SW480 (cell line): ENCODE measurements at places on chromosomes 1 and 21.

GRCh38 chr1:175154629-175155472 lies 37.7 kb downstream of the KIAA0040 start:
- peak; percentile 42 for DNase-seq

DNA sequence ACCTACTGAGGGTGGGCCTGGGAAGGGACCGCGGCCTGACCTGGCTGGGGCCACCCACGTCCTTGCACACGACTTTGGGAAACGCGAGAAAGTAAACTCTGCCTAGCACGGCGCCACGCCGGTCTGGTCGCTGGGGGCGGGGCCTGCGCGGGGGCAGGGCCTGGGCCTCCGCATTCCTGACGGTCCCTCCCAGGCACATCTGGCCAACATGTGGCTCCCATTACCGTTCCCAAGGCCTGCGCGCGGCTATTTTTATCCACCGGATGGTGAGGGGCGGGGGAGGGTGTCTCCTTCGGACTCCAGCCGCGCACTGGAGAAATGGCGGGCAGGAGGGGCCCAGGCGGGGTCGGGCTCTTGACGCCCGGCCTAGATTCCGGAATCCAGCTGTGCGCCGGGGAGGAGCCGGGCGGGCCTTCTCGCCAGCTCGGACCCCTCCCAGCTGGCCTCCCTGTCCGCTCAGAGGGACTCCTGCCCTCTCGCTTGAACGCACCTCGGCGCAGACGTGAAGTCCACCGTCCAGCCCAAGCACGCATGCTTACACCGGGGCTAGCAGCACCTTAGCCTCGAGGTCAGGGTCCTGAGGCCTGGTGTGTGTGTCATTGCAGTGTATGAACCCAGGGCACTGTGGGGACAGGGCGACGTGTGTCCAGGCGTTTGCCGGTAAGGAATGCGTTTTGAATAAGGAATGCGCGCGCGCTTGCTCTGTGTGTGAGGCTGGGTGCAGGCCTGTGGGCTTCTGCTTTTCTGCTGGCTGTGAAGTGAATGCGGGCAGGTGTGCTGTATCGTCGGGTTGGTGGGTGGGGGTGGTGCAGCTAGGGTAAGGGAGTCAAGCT lies 2.1 kb downstream of the EVA1B start:
- DNase-seq, result peak; percentile 68

- no peak for DNase-seq
Measured at GRCh38 chr1:43436371-43436770, 17.4 kb downstream of the HYI start.

- no peak for DNase-seq
Measured at GRCh38 chr1:23963617-23964234, 4.1 kb downstream of the PNRC2 start.

DNA sequence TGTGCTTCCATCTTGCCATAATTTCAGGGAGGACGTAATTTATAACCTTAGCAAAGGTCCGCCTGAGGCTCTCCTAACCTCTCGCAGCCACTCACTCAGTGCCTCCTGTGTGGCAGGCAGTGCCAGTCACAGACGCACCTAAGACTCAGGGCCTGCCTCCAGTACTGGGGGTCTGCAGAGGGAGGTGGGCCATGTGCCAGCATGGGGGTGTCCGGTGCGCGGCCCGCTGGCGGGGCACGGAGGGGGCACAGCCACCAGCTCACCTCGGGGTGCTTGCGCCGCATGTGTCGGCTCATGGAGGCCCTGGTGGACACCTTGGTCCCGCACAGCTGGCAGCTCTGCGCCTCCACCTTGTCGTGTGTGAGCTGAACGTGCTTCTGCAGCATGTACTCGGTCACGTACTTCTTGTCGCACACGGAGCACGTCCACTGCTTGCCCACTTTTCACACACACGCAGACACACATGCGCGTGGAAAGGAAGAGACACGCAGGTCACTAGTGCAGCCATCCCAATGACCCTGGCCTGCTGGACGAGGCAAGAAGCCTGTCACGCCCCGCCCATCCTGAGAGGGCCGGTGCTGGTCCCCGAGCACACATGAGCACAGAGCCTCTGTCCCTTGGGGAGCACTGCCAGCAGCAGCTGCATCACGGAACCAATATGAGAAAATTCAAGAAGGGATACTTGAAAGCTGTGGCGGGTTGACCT lies 43.2 kb upstream of the RIPK4 start:
- no peak for DNase-seq

DNA sequence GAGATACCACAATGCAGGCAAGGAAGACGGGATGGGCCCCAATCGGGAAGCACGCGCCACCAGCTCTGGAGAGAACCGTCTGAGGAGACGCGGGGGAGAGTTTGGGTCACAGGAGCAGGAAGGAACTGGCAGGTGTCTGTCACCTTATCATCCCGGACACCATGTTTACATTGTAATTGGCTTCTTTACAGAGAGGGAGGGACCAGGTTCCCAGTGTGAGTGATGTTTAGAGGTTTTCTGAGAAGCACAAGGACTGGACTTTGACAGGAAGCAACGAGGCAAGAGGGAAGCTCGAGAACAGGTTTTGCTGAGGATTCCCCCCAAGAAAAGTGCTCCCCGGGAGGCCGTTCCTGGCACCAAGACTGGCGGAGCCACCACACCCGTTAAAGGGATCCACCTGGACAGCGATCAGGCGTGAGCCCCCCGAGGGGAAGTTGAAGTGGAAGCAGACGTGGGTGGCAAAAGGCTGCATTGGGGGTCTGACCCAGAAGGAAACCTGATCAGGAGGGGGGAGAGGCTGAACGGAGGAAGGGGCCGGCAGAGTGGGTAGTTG lies 957 bp downstream of the EPS15 start:
- DNase-seq, result peak; percentile 78

DNA sequence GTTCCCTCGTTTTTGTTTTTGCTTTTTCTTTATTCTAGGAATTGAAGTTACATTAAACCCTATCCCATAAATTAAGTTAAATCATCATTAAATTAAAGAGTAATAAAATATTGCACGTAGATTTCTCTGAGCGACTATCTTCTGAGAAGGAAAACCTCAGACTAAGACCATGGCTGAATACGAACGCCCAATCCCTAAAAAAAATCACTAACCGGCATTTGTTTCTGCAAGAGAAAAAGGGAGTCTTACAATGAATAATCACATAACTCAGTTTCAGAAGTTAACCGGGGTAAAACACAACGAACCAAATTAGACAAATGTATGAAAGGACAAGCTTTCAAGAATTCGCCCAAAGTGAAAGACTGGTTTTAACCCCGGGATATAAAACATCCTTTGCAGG lies 1.3 kb downstream of the PIK3R3 start:
- DNase-seq, result peak; percentile 7

DNA sequence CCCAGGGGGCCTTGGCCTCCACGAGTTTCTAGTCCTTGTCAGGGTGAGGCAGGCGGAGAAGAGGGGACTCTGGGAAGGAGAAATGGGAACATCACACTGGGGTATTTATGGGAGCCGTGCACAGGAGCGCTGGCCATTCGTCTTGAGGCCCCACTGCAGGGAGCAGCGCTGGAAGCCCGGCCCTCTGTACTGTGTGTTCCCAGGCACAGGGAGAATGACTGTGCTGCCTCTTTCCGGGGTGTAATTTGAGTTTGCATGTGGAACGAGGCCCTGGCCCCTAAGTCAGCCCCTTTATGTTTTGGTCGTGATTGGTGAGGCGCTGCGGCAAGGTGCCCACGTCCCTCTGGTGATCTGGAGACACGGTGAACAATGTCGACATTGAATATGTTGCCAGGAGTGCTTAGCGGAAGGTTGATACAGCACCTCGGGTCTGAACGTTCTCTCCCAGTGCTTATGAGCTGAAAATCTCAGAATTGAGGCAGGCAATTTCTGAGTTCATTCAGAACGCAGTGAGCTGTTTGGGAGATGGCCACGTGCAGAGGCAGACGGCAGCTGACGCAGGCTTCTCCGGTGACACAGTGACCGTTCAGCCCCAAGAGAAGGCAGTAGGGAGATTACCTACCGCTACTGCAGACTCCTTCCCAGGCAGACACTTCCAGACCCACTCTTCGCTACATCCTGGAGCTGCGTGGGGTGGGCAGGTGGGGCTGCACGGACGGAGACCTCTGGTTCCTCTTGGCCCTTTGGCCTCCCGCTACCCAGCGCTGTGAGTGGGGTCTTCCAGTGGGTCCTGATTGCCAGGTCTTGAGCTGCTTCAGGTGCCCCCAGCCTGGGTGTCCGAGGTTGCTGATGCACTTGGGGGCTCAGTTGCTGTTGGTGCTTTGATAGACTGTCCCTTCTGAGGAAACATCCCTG lies 265.8 kb downstream of the CAMTA1 start:
- DNase-seq, result no peak

GRCh38 chr1:30358500-30358899 lies 364.9 kb downstream of the MATN1 start:
- DNase-seq, result no peak

GRCh38 chr1:230381049-230381467 lies 45.1 kb downstream of the PGBD5 start:
- no peak for DNase-seq

DNA sequence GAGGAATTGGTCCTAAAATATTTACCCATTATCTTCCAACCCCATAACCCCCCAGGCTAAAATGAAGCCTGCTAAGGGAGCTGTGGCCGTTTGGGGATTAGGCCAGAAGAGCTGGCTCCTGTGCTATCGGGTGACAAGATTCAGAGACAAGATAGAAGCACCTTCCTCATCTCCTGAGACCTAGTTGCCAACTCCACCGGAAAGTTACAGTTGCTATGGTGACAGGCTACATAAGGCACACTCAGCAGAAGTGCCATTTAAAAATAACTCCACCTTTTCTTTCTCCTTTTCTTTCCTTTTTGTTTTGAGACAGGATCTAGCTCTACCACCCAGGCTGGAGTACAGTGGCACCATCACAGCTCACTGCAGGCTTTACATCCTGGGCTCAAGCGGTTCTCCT lies 43.6 kb upstream of the ROR1 start:
- DNase-seq, result no peak

DNA sequence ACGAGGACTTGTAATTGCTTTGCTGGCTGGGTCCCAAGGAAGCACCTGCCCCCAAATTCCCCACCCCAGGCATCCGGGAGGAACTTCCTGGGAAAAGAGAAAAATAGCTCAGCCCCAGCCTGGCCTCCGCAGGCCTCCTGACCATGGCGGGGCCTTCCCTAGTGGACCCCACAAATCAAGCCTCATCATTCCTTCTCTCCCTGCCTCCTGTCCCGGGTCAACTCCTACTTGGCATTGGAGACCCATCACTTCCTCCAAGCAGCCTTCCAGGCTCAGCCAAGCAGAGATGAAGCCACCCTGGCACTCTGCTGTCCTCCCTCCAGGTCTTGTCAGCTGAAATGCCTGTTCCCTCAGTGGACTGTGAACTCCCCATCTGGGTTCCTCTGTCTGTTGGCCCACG lies 38.0 kb downstream of the AJAP1 start:
- no peak for DNase-seq

DNA sequence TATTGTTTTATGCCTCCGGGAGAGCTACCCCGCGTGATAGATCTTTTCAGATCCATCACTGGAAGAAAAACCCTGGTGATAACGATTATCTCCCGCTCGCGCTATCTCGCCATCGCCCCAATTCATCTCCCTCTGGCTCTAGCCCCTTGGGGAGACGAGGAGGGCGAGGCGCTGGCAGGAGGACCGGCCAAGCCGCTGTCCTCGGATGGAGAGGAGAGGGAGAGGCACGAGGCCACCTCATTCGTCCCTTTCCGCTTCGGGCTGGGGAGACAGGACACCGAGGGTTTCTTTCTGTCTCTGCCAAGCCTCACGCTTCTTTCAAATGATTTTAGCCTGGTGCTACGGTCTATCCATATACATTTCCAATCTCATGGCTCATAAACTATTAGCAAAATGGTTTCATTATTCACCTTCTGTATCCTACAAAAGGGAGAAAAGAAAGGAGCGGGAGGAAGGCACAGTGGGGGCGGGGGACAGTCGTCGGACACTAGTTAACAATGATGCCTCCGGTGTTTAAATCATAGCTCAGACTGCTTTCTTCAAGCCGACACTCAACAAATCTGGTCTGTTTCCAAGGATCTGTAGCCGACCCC lies 415.0 kb upstream of the ESRRG start:
- no peak for DNase-seq

DNA sequence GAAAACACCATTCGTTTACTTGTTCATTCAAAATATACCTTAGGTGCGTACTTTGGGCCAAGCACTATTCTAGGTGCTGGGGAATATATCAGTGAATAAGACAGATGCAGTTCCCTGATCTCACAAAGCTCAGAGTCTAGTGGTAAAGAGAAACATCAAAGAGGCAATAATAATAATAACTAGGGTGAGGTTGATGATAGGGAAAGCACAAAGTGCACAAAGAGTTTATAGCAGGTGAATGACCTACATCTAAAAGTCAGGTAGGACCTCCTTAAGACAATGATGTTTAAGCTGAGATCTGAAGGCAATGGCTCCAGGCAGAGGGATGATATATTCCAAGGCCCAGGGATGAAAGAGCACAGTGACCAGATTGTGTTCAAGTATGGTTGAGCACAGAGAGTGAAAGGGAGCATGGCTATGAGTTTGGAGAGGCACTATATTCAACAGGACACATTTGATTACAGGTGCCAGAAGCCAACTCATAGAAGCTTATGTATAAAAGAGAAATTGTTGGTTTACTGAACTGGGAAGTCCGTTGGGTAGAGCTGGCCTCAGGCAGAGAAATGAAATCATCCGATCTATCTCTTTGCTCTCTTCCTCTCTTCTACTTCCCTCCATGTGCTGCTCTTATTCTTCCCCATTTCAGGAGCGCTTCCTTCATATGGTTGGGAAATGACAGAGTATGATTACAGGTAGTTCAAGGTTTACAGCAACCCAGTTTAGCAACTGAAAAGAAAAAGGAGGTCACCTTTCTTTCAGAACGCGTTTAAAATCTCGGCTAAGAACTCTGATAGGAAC lies 23.0 kb upstream of the CCT8 start:
- no peak for DNase-seq

- no peak for DNase-seq
Measured at GRCh38 chr1:32623775-32624174, 26.6 kb downstream of the ZBTB8OS start.

- no peak for DNase-seq
Measured at GRCh38 chr21:23811805-23812204, 1795.5 kb downstream of the MRPL39 start.

GRCh38 chr1:36594023-36594422 lies 111.3 kb upstream of the CSF3R start:
- no peak for DNase-seq

DNA sequence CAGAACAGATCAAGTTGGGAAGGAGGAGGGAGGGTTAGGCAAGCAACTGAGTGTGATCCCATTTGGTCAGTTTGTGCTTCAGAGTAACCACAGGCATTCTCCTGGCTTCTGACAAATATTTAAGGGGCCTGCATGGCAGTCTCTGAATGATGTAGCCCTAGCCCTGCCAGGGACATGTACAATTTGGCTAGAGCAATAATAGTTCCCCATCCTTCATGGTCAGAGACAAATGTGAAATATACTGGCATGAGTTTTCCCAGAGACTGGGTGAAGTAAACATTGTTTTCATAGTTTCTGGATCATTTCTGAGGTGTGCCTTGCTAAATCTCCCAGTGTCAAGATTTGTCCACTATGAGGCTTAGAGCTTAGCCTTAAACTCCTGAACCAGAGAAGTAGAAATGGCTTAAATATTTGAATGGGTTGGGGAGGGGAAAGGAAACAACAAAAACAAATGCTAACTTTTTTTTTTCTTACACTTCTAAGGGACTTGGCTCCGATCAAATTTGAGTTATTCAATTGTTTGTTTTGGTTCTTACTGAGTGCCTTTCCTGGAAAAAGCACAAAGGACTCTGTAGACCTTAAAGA lies 42.0 kb upstream of the UBE2U start:
- DNase-seq, result no peak

GRCh38 chr21:28636752-28637691 lies 355.7 kb downstream of the LTN1 start:
- DNase-seq, result peak; percentile 14

GRCh38 chr21:15732290-15732995 lies 2.7 kb downstream of the USP25 start:
- DNase-seq, result peak; percentile 75
